ENCODE measurements at places on chromosomes 11 and 22.
A peak's percentile ranks its signal among the peaks of the same experiment; 100 is the strongest.

- peak; percentile 85 for DNase-seq
Observed at GRCh38 chr11:75204685-75205563, 35.6 kb upstream of the TPBGL start.

DNA sequence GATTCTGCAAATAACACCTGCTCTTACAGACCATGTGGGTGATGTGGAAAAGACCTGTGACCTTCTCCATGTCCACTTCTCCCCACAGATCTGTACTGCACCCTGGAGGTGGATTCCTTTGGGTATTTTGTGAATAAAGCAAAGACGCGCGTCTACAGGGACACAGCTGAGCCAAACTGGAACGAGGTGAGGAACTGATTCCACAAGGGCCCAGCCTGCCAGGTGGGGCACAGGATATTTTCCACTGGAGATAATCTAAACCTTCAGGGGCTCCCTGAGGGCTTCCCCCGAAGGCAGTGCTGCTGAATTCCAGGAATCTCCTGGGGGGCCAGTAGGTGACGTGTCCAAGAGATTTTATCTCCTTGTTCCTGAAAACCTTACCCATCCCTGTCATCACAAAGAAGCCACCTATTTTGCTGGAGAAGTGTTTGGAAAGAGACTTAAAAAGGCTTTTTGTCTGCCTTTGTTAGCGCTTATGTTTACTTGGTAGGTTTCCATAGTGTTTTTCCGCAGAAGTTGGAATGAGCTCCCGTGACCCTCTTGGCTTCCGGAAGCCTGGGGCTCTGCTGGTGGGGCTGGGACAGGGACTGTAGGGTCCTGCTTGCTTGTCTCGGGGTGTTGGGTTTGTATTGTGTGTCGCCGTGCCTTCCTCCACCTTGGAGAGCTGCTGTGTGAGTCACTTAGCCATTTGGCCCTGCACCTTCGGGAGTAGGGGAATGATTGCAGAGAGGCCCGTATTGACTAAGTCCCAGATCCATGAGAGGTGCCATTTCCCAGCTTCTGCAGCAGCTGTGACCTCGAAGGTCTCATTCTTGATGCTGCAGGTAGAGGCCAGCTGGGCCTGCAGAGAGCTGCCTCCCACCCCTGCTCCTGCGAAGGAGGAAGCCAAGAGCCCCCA is 112.4 kb downstream of the BCR start:
- no peak for DNase-seq

DNA sequence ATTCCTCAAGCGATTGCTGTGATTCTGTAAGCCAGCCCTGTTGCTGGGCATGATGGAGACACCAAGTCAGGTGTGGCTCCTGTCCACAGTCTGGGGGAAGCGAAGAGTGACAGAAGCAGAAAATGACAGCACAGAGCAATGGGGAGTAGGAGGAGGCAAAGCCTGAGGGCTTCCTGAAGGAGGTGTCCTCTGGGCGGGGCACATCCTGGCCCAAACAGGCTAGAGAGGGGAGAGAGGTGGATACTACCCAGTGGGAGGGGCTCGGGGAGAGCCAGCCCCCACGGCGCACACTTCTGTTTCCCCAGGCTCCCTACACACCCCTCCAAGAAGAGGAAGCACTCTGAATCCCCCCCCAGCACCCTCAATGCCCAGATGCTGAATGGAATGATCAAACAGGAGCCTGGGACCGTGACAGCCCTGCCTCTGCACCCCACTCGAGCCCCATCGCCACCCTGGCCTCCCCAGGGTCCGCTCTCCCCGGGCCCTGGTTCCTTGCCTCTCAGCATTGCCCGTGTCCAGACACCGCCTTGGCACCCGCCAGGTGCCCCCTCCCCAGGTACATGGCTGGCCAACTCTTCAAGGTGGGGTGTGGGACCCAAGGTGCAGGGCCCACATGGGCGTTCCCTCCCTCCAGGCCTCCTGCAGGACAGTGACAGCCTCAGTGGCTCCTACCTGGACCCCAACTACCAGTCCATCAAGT is 18.9 kb downstream of the MYRF start:
- no peak for DNase-seq

- no peak for DNase-seq
Observed at GRCh38 chr11:12831471-12832202, 157.4 kb downstream of the TEAD1 start.

DNA sequence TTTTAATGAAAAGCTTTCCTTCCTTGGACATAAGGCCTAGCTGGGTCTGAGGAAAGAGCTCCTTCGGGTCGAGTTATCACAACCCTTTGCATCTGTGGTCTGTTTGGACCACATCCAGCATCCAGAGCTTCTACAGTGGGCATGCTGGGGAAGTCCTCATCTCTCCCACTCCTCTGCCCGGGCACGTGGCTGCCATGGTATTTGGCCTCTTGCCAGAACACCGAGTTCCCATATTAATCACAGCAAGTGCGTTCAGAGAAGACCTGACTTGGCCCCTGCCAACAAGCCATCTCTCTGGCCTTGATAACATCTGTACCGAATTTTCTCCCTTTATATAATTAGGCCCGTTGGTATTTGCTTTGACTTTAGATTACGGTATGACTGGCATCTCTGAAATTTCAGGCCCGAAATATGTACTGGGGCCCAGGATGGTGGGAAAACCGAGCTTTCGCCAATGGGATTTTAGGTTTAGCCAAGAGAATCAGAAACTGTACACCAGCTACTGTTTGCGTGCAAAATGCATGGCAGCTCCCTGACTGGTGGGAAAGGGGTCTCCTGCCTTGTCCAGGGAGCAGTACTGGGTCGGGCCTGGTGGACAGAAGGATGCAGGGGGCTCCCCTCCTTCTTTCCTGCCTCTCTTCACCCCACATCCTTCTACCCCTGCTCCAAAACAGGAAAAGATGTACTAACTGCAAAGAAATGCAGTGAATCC is 90.0 kb downstream of the MICAL2 start:
- DNase-seq: peak; percentile 69

DNA sequence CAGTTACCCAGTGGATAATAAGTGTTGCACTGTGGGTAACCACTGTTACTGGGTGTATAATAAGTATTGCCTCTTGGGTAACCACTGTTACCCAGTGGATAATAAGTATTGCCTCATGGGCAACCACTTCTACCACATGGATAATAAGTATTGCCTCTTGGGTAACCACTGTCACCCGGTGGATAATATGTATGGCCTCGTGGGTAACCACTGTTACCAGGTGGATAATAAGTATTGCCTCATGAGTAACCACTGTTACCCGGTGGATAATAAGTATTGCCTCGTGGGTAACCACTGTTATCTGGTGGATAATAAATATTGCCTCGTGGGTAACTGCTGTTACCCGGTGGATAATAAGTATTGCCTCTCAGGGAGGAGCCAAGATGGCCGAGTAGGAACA is 29.7 kb upstream of the NXPE4 start:
- no peak for DNase-seq

GRCh38 chr22:38638216-38638615 is 18.0 kb downstream of the FAM227A start:
- DNase-seq: no peak

GRCh38 chr22:50229370-50229769 is 15.5 kb downstream of the TUBGCP6 start:
- no peak for DNase-seq

- peak; percentile 60 for DNase-seq
Observed at GRCh38 chr22:49916831-49917230, 1.4 kb downstream of the ALG12 start.

DNA sequence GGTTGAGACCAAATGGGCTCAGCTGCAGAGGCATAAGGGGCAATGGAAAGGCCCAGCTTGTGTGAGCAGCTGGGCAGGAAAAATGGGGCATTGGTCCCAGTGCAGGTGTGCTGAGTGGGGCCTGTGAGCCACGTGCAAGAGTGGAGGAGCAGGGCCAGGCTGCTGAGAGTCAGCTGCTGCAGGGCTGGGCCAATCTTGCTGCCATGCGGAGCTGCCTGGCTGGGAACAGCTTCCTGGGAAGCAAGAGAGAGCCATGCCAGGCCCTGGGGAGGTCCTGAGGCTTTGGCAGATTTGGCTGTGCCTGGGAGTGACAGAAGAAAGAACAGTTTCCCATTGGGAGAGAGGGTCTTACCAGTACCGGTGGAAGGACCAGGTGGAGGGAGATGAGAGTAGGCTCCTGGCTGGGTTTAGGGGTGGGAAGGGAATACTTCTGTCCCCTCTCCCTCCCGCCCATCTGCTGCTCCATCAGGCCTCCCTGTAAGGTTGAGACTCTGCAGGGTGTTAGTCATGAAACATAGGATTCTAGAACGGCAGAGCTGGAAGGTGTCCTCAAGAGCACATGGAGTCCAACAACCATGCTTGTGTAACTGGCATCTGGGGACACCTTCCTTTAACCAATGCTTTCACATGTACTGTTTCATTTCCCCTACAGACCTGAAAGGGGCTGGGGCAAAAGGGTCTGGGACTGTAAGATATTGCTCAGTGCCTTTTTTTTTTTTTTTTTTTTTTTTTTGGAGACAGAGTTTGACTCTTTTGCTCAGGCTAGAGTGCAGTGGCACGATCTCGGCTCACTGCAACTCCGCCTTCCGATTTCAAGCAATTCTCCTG is 10.4 kb downstream of the SEPTIN3 start:
- DNase-seq: no peak

GRCh38 chr11:67030976-67031375 is 8.0 kb downstream of the SYT12 start:
- DNase-seq: no peak

DNA sequence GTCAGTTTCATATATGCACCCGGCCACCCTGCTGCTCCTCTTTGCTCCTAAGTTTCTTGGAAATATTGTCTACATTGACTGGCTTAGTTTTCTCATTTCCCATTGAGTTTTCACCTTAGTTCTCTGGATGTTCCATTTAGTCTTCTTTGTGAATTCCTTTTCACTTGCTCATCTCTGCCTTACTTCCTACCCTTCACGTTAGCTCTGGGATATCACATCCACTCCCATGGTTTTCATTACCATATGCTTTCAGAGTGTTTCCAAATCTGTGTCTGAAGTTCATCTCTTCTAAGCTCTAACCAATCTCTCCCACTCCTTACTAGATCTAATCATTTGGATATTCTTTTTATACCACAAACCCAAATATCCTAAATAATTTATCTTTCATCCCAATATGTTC is 226.4 kb downstream of the FAM76B start:
- DNase-seq: no peak

- DNase-seq: peak; percentile 87
Observed at GRCh38 chr11:34250732-34251588, 106.8 kb downstream of the ABTB2 start.

DNA sequence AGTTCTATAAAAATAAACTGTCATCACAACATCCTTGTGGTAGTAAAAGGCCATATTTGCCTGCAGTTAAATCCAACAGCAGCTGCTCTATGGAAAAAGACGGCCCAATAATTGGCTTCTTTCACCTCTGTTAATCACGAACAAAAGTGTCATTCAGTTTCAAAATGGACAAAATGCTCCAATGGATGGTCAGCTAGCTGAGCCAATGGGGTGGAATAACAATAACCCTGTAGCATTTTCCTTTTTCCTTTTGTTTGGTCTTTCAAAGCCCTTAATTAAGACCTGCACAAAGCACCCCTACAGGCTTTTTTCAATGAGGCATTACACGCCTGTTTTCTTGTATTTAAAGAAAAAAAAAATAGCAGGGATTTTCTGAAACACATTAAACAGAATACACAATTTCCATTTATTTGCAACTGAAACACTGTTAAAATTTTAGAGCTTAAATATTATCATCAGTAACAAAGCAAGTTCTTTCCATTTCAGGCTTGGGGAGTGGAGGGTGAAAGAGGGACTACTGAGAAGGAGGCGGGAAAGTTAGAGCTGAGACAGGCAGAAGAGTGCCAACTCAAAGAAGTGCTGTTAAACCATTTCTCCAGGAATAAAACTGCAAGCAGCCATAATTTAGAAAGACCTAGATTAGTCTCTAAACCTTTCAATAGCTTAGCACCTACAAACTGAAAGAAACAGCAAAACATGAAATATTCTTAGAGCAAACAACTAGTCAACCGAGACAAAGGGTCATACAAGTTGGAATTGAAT is 28.7 kb downstream of the LGR4 start:
- DNase-seq: no peak

DNA sequence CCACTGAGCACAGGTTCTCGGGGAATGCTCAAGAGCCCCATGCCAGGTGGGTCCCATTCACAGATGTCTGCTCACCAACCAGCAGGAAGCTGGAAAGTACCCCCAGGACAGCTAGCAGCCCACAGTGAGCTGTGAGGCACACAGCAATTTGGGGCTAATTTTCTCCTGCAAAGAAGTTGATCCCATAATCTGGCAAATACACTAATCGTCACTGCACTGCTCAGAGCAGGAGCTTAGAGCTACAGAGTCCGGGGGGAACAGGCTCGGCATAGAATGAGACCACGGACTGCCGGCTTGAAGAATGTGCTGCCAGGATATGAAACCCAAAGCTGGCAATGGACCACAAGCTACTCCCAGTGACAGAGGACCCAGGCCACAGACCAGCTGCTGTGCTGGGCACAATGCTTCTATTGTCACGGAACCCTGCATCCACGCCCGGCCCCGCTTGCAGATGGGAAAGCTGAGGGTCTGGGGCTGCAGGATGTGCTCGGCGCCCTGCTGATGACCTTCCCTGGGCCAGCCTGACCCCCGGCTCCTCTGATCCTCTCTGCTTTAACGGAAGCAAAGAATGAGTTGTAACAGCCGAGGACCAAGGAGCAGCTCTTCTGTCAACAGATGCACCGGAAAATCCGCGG is 239.7 kb downstream of the CTTN start:
- DNase-seq: no peak

DNA sequence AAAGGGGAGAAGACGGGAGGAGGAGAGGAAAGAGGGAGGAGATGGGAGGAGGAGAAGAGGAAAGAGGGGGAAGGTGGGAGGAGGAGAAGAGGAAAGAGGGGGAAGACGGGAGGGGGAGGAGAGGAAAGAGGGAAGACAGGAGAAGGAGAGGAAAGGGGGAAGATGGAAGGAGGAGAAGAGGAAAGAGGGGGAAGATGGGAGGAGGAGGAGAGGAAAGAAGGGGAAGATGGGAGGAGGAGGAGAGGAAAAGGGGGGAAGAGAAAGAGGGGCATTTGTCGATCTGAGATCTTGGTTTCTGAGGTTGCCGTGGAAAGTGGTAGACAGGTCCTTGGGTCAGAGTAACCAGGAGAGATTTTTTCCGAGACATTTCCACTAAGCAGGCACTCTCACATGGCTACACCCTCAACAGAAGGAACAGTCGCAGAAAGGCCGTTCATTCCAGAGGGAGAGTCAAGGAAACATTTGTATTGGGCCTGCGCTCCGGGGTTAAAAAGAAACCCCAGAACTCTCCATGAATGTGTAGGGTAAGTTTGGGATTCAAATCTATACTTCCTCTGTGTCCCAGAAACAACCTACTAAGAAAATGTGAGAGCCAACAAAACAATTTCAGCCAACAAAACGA is 39.8 kb upstream of the CARS1 start:
- DNase-seq: no peak

DNA sequence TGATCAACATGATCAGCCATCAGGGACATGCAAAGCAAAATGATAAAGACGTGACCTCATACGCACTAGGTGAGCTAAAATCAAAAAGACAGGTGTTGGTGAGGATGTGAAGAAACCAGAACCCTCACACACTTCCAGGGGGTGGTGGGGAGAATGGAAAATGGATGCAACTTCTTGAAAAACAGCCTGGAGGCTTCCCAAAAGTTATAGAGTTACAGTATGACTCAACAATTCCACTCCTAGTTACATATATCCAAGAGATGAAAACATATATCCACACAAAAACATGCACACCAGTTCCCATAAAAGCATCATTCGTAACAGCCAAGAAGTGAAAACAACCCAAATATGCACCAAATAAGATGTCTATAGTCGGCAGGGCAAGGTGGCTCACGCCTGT is 42.1 kb upstream of the APLNR start:
- DNase-seq: no peak
